ENCODE measurements at places on chromosomes 11 and 22. TPM values are rescaled to one million over a fixed set of nuclear protein-coding genes. Genes with fewer than 3 reads are reported as not detected.

Gene KRTAP5-2
- not detected for total RNA-seq

- DNase-seq: no peak
These were observed 56.0 kb upstream of the OR5AK2 start for GRCh38 chr11:56932572-56933220.

Gene ELMOD1
- total RNA-seq: not detected

GRCh38 chr22:45097061-45097460, 66.7 kb upstream of the NUP50 start:
- no peak for DNase-seq

DNA sequence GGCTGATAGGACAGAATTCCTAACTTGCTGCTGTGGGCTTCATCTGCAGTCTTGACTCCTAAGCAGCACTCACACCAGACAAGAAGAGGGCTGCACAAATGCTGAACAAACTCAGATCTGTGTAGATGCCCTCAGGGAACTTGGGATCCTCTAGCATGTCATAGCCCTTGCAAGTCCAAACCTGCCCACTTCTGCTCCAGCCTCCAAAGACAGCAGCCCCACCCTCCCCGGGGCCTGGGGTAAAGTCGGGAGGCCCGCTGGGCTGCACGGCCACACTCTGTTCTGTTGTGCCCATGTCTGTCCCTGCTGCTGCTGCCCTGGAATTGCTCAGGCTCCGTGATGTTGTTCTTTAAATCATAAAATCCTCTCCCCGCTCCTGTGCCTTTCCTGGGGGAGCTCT, 28.3 kb downstream of the DRD2 start:
- DNase-seq: no peak

GRCh38 chr11:68669301-68670090, 14.8 kb upstream of the GAL start:
- no peak for DNase-seq

Gene SOX6
- not detected for total RNA-seq

Gene TRIM68
- 15.4 TPM for total RNA-seq

GRCh38 chr22:23242473-23243001, 62.2 kb downstream of the BCR start:
- DNase-seq: no peak

- peak; percentile 65 for DNase-seq
These were observed 68.7 kb upstream of the ASPHD2 start for GRCh38 chr22:26360169-26360885.

Gene PDGFB
- 1.1 TPM for total RNA-seq

DNA sequence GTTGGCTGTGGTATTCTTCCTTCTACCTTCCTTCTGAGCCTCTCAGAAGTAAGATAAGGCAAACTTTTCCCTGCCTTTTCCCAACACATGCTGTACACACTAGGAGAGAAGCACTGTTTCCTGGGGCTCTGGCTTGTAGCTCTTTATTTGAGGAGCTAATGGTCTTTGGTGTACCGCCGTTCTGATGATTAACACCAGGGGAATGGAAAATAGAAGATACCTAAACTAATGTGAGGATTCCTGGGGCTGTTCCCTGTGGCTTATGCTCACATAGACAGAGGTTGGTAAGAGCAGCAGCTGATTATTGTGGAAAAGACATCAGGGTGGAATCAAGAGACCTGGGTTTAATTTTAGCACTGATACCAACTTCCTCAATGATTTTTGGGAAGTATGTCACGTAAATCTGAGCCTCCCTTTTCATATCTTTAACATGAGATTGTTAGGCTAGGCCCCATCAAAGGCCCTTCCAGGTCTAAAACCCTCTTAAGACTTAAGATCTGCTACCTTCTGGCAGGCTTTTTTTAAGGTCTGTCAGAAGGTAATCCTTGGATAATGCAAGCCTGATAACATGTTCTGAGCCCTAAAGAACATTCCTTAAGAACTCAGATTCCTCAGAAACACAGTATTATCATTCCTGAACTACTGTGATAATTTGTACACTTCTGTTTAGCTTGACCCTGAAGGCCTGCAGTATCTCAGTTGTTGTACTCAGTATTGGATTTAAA, 24.8 kb upstream of the RCE1 start:
- DNase-seq: no peak

- DNase-seq: no peak
These were observed 27.4 kb downstream of the DAGLA start for GRCh38 chr11:61707574-61707973.

GRCh38 chr22:45007391-45008185, 2.2 kb downstream of the PHF21B start:
- no peak for DNase-seq

DNA sequence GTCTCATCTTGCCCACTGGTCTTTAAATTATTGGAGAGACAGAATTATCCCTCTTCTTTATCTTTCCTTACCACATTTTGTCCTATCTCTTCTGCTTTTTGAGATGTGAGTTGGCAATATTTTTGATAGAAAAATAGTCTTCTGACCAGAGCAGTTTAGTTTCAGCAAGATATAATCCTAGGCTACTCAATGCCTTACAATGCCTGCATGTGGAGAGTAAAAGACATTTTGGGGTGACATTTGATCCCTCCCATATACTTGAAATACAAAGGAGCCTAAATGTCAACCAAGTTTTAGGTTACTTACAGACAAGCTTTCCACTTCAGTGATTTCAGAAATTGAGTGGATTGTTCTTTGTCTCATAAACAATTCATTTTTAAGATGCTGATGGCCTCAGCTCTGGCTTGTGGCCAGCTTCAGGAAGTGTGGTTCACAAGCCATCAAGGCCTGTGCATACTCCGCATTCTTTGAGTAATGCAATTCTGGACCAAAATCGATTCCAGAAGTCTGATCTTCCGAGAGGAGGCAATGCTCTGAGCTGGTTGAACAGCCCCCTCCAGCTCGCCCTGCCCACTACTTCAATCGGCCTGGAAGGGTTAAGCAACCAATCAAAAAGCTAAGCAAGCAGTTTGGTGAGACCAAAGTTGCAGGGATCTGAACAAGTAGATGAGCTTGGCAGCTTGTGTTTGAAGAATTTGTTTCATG, 274.4 kb downstream of the BLID start:
- no peak for DNase-seq

DNA sequence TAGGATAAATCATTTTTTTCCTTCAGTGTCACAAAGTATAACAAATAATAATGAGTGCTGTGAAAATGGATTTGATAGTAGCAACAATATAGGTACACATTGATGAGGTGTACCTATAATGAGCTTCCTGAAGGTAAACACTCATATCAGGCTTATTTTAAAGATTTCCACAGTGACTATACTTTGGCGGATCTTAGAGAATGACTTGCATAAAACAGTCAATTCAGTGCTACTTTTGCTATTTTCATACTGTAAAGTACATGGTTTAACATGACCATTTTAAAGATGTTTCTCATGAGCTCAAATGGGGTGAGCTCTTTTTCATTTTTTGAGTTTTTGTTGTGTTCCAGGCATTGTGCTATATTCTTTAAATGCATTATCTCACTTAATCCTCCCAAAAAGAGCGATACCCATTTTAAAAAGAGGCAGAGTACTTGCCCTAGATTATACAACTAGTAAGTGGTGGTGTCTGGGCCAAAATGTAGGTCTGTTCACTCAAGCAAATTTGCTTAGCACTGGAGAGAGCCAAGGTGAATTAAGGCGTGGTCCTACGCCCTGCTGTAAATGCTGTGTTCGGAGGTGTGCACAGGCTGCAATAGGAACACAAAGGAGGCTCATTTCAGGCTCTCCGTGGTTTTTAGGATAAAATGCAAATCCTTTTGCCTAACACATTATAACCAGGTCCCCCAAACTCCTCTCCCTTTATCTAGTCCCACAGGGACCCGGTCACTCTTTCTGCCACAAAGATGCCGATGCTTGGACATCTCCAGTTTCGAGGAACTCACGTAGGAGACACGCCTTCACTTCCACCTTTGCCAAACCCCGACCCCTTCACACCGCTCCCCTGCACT, 617 bp upstream of the ALKBH3 start:
- DNase-seq: no peak

DNA sequence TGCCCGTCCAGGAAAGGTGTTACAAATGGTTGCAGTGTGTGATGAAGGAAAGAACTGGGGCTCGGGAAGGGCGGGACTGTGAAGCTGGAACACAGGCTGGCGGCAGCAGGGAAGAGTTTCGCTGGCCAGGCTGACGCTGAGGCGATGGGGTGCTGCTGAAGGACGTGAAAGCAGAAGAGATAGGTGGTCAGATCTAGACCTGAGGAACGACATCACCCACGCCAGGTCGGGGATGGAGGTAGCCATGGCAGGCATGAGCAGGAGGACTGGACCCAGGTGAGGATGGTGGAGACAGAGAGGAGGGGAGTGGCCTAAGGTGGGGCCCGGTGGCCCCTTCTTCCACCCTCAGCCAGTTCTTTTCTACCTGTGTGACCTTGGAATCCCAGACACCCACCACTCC, 9.1 kb downstream of the CDC42EP2 start:
- no peak for DNase-seq

GRCh38 chr11:32262367-32262766, 171.5 kb downstream of the RCN1 start:
- no peak for DNase-seq

DNA sequence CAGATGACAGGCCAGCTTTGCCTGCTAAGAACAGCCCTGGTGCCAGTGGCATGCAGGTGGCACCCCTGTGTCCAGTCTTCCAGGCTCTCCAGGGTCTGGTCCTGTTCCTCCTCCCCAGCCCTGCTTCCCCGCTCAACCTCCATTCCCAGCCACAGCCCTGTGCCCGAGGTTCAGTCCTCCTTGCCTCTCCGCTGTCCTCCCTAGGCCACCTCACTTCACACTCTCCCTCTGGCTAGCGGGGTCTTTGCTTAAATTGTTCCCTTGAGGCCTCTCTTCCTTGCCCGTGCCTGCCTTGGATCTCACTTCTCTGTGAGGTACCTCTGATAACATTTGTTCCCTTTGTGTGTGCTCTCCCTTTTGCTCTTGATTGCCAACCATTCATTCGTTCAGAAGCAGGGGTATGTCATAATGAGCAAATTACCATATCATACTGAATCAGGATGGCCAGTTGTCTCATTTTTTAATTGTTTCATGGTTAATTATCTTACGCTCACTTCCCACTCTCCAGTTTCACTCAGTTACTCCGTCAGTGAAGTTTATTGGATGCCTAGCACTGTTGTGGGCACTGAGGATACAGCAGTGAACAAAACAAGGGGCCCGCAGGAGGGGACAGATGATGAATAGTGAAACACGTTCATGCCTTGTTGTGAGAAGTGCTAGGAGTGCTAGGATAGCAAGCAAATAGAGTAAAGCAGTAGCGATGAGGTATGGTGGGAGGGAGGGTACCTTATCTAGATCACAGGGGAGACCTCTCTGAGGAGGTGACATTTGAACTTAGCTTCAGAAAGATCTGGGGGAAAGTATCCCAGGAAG, 7.4 kb downstream of the BMAL1 start:
- DNase-seq: no peak

GRCh38 chr11:104286129-104286528, 122.2 kb upstream of the PDGFD start:
- DNase-seq: no peak

Gene NAALAD2
- not detected for total RNA-seq

DNA sequence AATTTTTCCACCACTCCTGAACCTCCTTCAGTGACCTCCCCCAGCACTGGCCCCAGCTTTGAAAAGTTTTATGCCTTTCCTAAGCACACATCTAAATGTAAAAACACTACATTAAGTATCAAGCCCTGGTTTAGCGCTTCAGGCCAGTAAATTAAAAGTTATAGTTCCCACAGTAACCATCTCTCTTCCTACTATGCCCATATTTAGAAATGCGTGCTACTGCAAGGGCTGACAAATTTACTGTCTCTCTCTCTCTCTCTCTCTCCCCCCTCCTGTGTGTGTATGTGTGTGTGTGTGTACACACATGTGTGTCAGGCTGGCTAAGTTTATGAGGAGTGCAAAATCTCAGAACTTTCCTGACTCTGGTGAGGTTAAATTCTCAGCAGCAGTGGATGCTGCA, 231.4 kb downstream of the LARGE1 start:
- no peak for DNase-seq

DNA sequence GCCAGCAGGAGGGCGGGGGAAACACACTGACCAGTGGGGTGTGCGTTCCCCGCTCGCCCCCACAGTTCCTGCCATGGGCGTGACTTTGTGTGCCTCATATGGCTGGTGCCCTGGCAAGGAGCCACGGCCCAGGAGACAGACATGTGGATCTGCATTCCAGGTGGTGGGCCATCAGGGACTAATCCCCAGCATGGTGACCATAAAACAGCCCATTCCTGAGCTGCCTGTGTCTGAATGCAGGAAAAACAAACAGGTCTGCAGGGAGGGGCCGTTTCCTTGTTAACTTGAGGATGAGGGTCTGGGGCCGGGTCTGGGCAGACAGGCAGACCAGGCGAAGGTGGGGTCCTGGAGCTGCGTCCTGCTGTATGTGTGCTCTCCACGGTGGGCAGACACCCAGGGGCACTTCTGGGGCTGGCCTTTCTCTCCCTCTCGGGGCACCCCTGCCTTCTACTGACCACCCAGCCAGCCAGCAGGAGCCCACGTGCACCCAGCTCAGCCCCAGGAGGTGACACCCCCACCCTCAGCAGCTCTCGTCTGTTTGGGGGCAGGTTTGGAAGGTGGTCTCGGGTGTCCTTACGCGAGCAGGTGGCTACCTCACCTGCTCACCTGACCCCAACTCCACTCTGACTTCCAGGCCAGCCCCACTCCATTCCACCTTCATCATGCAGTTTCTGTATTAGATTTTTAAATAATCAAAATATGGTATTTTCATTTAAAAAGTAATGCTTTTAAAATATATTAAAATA, 120.3 kb downstream of the KCNQ1OT1 start:
- no peak for DNase-seq

- DNase-seq: no peak
These were observed 12.3 kb upstream of the BID start for GRCh38 chr22:17786435-17787161.

DNA sequence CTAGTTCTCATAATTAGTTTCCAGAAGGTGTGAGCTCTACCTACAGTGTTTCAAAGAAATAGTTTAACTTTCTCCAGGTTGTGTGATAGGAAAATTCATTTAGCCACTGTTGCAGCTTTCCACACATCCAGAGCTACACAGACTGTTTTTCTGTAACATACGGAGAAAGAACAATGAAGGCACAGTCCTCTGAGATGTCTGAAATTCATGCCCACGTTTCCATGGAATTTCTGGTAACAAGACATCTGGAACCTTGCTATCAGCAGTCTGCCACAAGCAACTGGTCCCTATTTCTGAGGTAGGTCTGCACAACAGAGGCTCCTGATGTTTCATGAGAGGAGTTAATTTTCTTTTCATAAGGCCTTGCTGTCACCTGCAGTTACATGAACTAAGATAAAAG, 273.3 kb upstream of the C11orf87 start:
- DNase-seq: no peak

- no peak for DNase-seq
These were observed 129.5 kb downstream of the ETS1 start for GRCh38 chr11:128457874-128458273.

DNA sequence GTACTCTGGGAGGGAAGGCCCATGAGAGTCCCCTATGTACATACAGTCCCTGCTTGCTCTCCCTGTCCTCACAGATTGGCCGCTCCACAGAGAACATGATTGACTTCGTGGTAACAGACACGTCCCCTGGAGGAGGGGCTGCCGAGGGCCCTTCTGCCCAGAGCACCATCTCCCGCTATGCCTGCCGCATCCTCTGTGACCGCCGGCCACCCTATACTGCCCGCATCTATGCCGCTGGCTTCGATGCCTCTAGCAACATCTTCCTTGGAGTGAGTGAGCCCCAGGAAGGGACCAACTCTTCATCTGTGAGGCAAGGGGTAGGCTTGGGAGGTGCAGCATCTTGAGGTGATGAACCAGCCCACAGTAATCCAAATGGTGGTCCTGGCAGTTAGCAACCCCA, 6.5 kb downstream of the PELI3 start:
- DNase-seq: no peak

- DNase-seq: no peak
These were observed 38.3 kb upstream of the GNB1L start for GRCh38 chr22:19892925-19893324.

GRCh38 chr11:29187215-29187614, 829.6 kb downstream of the KCNA4 start:
- no peak for DNase-seq

Gene PGA5
- not detected for total RNA-seq
